Adrenal gland (tissue), 19 donors: ENCODE measurements at places on chromosomes 13 and 19. TPM values are rescaled to one million over a fixed set of nuclear protein-coding genes. Genes with fewer than 3 reads are reported as not detected.

GRCh38 chr13:112751617-112752016, 61.8 kb downstream of the ATP11A start:
- no peak for DNase-seq

DNA sequence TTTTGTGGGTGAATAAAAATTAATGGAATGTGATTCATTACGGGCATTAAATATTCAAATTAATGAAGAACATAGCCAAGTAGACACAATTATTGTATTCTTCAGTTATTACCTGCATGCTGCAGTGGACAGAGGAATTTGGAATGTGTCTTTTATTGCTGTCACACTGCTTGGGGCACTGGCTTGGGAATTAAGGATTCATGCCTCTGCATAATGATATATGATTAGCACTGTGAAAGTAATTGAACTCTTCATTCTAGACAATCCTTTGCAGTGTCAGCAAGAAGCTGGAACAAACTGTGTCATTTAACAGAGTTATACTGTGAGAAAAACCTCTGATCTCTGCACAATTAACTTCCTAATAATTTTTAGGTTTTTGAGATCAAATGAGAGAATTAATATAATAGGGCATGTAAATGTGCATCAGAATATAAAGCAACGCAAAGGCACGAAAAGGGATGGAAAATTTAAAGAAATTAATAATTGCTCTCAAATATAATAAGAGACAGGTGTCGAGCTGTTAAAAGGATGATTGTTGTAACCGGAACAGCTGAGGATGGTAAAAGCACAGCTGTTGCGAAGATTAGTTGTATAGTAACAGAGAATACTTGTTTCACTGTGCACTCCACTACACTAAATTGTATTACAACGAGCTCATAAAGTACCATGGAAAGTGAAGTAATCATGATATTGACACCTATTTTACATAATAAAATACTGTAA, 235.1 kb upstream of the MIR17HG start:
- DNase-seq = no peak

DNA sequence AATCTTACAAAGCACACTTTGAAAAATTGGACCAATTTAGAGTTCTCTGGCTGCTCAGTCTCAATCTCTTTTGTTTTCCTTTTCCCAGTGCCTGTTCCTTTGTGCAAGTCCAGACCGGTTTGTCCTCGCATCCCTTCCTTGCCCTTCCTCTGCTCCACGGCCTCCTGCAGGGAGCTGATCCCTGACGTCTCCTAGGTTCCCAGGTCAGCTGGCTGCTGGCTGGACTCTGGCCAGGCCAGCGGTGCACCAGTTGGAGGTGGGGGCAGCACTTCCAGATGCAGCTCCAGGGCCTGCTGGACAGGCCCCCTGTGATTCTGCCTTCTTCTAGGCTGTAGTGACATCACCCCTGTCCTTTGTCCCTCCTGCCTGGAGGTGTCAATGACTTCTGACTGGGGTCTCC, 44.0 kb upstream of the KPNA3 start:
- no peak for DNase-seq

DNA sequence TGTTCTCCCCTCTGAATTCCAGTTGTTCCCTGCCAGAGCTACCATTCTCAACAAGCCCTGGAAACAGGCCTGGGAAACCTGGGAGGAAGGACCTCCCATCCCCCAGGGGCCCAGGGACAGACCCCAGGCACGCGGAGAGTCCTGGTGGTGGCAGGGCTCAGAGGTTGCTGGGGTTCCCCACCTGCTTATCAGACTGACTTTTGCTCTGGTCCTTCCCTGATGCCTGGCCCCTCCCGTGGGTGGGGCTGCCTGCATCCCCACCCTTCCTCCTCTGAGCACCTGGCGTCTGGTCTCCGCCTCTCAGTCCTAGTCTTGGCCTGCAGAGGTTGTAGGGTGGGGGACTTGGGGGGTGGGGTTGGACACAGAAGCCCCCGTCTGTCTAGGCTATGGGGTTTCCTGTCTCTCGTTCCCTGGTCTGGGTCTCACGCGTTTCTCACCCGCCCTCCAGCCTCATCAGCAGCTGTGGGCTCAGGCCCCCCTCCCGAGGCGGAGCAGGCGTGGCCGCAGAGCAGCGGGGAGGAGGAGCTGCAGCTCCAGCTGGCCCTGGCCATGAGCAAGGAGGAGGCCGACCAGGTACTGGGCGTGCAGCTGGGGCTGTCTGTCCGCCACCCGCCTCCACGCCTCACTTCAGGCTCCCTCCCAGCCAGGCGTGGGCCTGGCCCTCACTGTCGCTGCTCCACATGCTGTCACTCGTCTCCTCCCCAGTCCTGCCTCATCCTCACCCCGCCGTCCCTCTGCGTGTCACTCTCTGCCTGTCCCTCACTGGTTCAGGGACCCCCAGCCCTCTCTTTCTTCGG, 13.6 kb downstream of the EPN1 start:
- DNase-seq = no peak

DNA sequence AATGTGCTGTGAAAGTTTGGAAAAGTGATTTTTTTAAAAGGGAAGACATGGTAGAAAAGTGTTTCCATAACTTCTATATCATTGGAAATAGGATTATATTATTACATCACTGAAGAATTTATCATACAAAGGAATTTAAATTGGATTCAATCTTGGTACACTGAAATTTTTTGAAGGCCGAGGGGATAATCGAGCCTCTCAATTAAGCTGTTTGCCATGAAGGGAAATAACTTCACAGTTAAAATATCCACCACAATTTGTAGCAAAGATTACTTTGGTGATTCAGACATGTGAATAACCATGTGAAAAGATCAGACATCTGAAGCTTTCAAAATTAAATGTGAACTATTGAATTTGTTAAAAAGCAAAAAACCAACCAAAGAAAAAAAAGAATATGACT, 215.3 kb downstream of the KLF5 start:
- no peak for DNase-seq

DNA sequence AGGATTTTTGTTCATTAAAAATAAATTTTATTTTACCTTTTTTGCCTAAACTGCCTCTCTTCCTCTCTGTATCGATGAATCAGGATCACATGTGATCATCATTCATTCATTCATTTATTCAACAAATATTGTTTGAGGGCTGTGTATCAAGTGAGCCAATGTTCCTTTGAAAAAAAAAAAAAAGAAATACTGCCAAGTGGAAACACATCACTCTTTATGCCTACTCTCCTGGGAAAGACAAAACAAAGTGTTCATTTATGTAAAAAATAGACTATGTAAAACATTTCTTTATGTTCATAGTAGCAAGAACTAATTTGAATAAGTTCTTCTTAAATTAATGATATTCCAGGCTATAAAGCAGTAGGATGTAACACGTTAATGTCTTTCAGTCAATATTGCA, 233.1 kb downstream of the POSTN start:
- no peak for DNase-seq

DNA sequence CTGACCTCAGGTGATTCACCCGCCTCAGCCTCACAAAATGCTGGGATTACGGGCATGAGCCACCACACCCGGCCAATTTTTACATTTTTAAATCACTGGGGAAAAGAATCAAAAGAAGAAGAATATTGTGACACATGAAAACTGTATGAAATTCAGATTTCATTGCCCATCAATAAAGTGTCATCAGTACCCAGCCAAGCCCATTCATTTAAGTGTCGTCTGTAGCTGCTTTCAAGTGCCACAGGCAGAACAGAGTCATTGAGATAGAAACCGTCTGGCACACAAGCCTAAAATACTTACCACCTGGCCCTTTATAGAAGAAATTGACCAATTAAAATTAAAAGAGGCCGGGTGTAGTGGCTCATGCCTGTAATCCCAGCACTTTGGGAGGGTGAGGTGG, 15.3 kb downstream of the COLGALT1 start:
- no peak for DNase-seq

DNA sequence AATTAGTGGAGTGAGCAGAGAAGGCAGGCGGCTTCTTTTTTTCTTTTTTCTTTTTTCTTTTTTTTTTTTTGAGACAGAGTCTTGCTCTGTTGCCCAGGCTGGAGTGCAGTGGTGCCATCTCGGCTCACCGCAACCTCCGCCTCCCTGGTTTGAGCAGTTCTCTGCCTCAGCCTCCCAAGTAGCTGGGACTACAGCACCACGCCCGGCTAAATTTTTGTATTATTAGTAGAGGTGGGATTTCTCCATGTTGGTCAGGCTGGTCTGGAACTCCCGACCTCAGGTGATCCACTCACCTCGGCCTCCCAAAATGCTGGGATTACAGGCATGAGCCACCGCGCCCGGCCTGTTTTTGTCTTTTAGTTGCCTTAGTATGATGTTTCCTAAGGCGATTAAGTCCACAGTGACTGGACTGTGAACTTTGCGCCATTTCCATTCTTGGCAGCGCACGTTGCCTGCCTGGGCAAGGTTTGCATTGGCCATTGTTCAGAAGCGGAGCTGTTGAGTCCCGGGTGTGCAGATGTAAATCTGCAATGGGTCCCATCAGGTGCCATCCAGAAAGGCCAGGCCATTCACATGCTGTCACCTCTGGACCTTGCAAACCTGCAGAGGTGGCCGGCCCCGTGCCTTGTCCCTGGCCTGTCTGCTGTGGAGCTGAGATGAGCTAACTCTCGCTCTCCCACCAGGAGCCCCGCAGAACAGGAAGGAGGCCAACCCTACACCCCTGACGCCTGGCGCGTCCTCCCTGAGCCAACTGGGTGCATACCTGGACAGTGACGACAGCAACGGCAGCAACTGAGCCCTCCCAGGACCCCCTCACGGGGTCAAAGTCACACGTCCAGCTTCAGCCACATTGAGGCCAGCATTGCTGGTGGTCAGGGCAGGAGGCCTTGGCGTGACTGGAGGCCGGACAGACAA, 10.9 kb upstream of the SHD start:
- no peak for DNase-seq

DNA sequence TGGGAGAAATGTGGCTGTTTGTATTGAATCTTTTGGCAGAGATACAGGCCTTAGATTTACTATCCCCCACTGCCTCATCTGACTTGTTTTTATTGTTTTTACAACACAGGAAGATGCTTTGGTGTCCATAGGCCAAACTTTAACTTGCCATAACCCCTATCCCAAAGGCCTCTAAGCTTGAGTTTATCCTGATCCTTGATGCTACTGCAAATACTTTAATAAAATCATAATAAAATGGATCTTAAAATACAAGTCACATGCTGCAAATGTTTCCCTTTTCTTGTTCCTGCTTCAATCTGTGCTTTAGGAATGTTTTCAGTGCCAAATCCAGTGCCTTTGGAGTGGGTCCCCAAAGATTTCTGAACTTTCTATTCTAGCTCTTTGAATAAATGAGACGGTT, 770.6 kb downstream of the DACH1 start:
- no peak for DNase-seq

DNA sequence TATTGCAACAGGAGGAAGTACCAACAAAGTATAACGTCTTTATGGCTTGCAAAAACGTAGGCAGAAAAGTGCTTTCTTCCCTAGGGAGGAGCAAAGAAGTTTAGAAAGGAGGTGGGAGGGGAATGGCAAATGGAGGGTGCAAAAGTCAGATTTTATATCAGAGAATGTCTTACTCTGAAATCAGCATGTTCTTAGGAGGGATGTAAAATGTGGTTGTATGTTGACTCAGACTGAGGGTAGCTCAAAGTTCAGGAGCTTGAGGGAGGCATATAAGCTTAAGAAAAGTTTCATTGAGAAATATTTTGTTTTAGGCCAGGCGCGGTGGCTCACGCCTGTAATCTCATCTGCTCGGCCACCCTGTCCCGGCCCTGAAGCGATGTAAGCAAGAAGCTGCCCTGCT, 1.7 kb downstream of the ZNF90 start:
- no peak for DNase-seq

Gene GPR183
- 12.8 TPM for polyA plus RNA-seq

Gene ZNF414
- polyA plus RNA-seq = 103 TPM

Gene SYDE1
- 14.2 TPM for polyA plus RNA-seq
